ENCODE measurements at places on chromosomes 11 and 22.
A peak's percentile ranks its signal among the peaks of the same experiment; 100 is the strongest.

GRCh38 chr11:2533587-2534133, 88.9 kb downstream of the KCNQ1 start:
- DNase-seq: peak; percentile 71

- DNase-seq: no peak
Measured at GRCh38 chr11:102637731-102638130, 12.6 kb upstream of the MMP20 start.

DNA sequence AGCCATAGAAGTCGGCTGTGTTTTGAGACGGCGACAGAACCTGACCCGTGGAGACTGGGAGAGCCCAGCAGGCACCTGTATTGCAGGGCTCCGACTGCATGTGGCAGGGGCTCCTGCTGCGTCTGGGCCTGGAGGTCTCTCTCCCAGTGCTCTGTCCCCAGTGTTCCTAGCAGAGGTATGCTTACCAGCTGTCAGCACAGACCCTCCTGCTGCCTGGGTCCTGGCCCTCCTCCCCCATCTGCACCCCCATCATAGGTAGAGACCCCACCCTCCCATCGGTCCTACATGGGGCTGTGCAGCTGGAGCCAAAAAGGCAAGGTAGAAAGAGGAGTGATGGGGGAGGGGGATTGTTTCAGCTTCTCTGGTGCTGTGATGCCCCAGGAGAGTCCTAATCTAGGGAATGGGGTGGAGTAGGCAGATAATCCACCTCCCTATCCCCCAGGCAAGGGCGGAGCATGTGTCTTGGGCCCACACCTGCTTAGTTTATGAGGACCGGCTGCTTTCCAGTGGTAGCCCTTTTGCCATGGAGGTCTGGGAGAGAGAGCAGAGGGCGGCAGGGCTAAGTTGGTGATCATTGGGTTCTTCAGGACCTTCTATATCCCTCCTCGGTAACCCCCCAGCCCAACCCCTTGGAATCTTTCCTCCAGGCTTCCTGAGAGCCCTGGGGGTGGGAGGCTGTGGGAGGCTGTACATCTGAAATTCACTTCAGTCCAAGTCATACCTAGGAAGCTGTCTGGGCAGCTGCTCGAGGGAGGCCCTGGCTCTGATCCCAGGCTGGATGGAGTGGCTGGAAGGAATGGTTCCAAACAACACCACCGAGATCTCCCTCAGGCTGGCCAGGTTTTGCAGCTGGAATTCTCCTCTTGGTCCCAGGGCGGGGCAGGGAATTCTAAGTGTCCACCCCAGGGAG, 5.3 kb downstream of the SLC7A4 start:
- DNase-seq: no peak

- DNase-seq: no peak
Measured at GRCh38 chr11:108037211-108037610, 28.5 kb downstream of the CUL5 start.

DNA sequence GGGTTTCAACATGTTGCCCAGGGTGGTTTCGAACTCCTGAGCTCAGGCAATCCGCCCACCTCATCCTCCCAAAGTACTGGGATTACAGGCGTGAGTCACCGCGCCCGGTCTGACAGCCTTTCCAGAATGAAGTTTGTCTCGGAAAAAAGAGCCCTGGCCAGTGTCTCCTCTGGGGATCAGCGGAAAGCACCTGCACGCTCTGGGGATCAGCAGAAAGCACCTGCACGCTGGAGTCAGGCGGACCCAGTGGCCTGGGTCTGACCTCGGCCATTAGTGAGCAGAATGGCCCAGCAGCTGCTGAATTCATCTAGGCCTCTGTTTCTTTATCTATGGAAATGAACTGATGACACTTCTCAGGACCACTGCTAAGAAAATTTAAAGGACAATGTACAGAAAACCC, 10.5 kb upstream of the TESMIN start:
- DNase-seq: no peak

GRCh38 chr11:87057749-87058148, 20.0 kb downstream of the TMEM135 start:
- no peak for DNase-seq

DNA sequence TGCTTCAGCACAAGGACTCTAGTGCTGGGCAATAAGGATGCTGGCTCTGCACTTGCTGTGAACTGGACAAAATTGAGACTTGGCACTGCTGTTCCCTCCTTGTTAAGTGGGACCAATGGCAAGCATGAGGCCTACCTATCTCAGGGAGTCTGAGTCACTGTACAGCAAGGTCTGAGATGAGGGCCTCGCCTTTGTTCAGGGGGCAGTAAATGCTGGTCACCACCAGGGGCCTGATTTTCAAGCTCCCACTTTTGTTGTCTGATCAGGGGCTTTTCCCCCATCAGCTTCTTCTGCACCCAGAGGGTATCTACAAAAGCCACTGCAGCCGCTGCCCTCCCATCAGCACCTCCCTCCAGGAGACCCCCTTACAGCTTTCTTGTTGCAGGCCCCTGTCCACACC, 22.8 kb downstream of the DHCR7 start:
- no peak for DNase-seq

GRCh38 chr11:78149646-78150045, 10.2 kb upstream of the ALG8 start:
- peak; percentile 73 for DNase-seq

- peak; percentile 28 for DNase-seq
Measured at GRCh38 chr11:79466411-79466810, 25.6 kb upstream of the TENM4 start.

DNA sequence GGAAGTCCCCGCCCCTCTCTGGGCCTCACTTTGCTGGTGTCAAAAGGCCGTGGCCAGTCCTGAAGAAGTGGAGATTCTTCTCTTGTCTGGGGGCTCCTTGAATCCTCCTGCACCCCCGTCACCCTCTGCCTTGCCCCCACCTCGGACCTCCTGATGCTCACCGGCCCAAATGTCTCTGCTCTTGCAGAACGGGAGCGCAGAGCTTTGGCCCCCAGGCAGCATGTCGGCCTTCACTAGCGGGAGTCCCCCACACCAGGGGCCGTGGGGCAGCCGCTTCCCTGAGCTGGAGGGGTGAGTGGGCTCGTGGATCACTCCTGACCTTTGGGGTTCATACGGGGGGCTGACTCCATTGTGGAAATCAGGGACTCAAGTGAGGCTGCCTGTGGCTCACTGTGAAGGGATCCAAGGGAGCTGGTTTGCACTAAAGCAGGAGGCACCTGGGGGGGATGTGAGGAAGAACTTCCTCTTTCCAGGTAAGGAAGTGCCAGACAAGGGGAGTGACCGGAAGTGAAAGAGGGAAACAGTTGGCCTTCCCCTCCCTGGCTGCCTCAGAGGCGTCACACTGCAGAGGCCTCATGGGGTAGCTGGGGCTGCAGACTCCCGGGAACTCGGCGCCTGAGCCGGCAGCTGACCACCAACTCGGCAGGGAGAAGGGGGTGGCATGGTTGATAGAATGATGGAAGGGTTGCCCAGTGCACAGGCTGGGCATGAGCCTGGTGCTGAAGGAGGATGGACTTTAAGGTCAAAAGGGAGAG, 23.1 kb downstream of the CSF2RB start:
- DNase-seq: no peak

GRCh38 chr11:48058064-48058463, 77.7 kb downstream of the PTPRJ start:
- no peak for DNase-seq

DNA sequence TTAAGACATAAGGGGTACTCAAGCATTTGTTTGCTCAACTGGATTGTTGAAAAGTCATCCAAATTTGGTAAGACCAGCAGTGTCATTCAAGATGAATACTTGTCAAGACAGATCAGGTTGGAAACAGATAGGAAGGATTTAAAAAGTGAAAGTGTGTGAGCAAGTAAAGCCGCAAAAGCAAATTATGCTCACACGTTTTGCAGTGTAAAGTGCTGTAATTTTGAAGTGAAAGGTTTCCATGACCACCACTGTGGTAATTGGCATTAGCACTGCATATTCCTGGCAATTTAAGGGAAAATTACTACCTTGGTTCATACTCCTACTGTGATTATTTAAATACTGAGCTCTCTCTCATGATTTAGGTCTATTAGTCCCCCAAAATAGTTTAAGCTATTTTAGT, 704.1 kb upstream of the CCDC179 start:
- DNase-seq: no peak

DNA sequence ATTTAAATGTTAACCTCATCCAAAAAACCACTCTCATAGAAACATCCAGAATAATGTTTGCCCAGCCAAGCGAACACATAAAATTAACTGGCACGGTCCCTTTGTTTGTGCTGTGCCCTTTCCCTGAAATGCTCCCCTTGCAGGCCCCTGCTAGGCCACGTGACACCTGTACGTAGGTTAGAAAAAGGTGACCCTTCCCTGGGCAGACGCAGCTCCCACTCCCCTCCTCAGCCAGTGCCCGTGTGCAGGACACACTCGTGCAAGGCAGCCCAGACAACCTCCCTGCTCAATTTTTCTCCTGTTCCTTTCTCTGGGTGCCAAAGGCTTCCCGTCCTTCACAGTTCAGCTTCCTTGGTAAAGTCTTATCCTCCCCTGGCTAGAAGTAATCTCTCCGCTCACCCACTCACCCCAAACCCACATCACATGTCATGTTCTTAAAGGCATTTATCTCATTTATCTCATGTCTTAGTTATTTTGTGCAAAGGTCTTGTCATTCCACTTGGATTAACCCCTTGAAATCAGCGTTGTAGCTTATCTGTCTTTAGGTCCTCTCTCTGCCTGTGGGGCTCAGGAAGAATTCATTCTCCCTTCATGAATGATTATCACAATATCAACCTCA, 20.7 kb downstream of the FAM83F start:
- DNase-seq: no peak

DNA sequence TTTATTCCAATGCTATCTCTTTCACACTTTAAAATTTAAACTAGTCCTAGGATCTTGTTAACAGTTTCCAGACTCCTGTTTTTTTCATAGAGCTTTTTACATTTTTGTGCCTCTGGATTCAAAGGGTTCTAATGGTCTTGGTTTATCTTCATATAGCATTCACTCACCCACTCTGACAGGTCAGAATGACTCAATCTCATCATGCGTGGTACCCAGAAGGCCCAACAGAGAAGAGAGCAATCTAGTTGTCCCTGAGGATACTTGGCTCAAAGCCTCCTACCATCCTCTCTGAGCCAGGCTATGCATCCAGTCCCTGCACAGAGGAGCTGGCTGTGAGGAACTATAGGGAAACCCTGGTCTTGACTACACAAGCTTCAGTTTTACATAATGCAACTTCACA, 27.5 kb downstream of the MAML2 start:
- no peak for DNase-seq

- no peak for DNase-seq
Measured at GRCh38 chr22:17284888-17285287, 65.7 kb upstream of the ADA2 start.

- DNase-seq: no peak
Measured at GRCh38 chr11:24754406-24754805, 257.6 kb downstream of the LUZP2 start.

DNA sequence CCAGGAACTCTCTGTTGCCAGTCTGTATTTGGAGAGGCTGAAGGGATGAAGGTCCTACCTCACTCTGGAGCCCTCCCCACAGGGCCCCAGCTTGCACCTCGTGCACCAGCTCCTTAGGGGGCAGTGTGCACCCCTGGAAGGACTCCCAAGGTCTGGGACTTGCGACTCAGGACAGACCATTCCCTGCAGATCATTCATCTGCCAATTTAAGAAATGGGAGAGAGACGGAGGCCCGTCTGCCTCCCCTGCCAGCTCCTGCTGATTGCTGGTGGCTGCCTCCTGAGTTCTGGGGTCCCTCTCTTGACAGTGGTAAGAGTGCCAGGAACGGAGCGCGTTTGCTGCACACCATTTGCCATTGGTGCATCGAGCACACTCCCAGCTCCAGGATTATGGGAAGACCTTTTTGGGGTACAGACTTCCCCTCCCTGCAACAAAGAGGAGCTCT, 27.4 kb upstream of the MALAT1 start:
- no peak for DNase-seq

GRCh38 chr11:112831969-112832766, 129.1 kb upstream of the NCAM1 start:
- DNase-seq: no peak
